Activated CD4-positive, alpha-beta T cell treated with anti-CD3 and anti-CD28 coated beads, Interleukin-2, amount 50 U/mL, for 16 hours (primary cell): ENCODE measurements at places on chromosomes 5 and 9.

- DNase-seq: no peak
Observed at GRCh38 chr5:42836070-42836769, 24.5 kb upstream of the SELENOP start.

GRCh38 chr9:21682981-21683380 lies 119.5 kb upstream of the MTAP start:
- no peak for DNase-seq

GRCh38 chr9:38332625-38333024 lies 59.9 kb upstream of the ALDH1B1 start:
- no peak for DNase-seq

DNA sequence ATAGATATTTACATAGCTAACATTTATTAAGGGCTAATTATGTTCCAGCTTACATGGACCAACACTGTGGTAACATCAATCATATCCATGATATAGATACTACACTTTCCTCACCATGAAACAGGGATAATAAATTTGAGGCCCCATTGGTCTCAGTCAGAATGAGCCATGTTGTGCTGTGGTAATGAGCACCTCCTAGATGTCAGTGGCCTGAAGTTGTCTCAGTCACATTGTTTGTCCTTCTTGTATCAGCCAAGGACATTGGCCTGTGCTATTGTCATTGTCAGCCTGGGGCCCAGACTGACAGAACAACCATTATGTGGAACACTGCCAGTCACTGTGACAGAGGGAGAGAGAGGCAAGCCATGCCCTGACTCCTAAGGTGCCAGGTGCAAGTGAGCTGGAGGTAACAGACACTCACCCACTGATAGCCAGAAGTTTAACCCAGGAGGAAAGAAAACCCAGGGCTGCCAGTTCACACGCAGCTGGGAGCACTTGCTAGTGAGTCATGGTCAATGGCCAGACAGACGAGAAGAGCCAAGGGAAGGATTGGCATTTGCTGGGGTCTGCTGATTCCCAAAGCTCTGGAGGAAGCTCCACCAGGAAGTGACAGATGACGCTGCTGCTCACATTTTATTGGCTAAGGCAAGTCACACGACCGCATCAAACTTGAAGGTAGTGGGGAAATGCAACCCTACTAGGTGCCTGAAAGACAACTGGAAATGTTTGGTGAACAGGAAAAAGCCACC lies 224.2 kb downstream of the MELK start:
- no peak for DNase-seq

DNA sequence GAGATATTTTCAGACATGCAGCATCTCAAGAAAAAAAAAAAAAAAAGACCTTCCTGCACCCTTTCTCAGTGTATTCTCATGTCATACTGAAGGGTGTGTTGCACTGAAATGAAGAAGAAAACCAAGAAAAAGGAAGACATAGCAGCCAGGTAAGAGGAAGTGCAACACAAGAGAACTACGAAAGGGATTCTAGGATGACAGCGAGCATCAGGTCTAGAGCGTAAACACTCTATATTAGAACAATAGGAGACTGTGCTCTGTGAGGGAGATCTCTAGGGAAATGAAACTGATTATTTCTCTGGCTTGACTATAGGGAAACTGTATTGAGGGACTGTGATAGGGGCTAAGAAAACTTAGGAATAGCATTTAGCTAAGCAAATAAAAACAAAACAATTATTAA lies 30.0 kb downstream of the BTF3 start:
- DNase-seq: no peak

DNA sequence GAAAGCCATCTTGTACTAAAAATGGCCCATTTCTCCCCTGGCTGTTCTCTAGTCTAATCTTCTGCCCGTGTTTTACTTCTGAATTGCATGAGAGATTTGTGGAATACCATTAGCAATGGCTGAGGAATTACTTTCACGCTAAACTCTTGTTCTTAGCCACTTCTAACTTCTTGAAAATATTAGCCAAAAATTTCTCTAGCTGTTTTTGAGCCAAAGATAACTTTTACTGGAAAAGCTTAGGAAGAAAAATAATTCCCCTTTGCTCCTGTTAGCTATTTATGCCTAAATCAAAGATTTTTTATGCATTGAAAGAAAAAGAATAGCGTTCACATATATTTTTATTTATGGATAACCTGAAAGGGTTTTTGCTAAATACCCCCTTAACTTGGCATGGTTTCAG lies 287.8 kb downstream of the MTRR start:
- DNase-seq: no peak

GRCh38 chr9:35349287-35349990 lies 140.5 kb upstream of the RUSC2 start:
- DNase-seq: no peak

DNA sequence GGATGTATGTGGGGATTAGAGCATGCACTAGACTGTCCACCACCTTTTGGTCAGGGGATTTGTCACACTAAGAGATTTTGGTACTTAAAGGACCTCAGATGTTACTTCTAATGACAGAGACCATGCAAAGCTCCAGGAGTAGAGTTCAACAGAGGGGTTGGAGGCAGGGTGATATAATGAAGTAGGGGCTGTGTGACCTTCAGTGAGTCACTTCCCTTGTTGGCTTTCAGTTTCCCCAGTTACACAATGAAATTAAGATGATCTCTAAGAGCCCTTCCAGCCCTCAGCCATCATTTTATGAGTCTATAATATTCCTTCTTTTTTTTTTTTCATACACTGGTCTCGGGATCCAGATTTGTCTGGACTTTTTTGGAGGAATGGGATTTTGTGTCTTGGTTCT lies 26.8 kb downstream of the GLRA1 start:
- no peak for DNase-seq

DNA sequence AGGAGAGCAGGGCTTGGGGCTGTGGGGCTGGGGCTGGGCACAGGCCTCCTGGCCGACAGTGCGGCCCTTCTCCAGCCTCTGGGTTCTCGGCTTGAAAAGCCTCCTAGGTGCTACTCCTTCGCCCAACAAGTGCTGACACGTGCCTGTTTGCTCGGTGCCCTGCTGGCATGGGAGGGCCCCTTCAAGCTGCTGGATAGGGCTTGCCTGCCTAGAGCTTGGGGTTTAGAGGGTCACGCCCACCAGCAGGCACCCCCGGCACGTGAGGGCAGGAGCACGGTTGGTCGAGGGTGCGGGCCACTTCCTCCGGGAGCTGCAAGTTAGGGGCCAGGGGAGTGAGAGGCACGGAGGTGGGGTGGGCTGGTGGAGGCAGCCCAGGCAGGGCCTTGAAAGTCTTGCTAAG lies 106.2 kb downstream of the RXRA start:
- no peak for DNase-seq

- DNase-seq: no peak
Observed at GRCh38 chr5:159850160-159850559, 66.1 kb upstream of the ADRA1B start.

GRCh38 chr5:180470361-180470760 lies 23.8 kb upstream of the CNOT6 start:
- DNase-seq: no peak

- no peak for DNase-seq
Observed at GRCh38 chr9:74379718-74380117, 117.4 kb upstream of the RORB start.

DNA sequence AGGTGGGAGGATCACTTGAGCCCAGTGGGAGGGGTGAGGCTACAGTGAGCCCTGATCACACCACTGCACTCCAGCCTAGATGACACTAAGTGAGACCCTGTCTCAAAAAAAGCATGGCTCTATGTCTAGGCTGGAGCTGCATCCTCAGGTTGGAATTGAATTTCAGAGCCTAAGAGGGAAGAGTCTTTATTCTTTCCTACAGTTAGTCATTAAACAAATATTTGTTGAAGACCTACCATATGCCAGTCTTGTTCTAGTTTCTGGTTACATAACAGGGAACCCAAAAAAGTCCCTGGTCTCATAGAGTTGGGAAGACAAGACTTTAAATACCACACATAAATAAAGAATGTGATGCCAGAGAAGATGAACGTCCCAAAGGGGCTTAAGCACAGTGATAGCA lies 6.9 kb upstream of the GRPEL2 start:
- DNase-seq: no peak

DNA sequence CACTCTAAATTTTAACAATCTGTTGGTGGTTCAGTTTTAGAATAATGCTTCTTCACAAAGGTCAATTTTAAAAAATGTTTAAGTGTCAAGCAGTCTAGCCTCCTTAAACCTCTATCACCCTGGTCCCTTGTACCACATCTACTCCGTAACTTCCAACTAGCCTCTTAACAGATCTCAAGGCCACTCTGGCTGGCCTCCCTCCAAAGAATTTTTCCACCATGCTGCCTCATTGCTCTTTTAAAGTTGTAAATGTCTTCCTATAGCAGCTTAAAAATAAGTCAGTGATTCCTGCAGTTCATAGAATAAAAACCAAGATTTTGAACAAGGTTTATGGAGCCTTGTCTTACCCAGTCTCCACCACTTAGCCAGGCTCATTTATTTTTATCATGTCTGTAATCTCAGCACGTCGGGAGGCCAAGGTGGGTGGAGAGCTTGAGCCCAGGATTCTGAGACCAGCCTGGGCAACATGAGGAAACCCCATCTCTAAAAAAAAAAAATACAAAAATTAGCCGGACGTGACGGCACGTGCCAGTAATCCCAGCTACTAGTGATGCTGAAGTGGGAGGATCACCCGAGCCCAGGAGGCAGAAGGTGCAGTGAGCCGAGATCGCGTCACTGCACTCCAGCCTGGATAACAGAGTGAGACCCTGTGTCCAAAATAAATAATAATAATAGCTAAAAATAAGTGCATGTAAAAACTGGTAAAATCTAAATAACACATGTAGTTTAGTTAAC lies 924.9 kb upstream of the DMAC1 start:
- DNase-seq: no peak

- DNase-seq: no peak
Observed at GRCh38 chr5:131212471-131213021, 41.8 kb downstream of the LYRM7 start.

GRCh38 chr9:129392093-129392541 lies 214.1 kb upstream of the IER5L start:
- no peak for DNase-seq

DNA sequence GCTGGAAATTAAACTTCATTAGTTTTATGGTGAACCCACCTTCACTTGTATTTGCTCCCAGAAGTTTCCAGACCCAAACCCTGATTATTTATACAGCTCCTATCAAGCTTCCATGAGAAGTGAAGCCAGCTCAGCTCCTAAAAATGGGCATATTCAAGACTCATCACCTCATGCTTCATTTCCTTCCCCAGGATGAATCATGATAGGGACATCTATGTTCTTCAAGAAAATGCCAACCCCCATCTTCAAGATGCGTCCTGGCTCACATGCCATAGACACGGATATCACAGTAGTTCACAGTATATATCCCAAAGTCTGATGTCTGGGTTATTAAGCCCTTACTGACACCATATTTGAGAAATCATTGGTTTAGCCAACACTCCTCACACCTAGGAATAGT lies 217.6 kb downstream of the NPR3 start:
- no peak for DNase-seq

GRCh38 chr5:94906750-94907149 lies 288.3 kb downstream of the SLF1 start:
- no peak for DNase-seq

- DNase-seq: no peak
Observed at GRCh38 chr9:88344013-88344412, 44.2 kb upstream of the SPIN1 start.

DNA sequence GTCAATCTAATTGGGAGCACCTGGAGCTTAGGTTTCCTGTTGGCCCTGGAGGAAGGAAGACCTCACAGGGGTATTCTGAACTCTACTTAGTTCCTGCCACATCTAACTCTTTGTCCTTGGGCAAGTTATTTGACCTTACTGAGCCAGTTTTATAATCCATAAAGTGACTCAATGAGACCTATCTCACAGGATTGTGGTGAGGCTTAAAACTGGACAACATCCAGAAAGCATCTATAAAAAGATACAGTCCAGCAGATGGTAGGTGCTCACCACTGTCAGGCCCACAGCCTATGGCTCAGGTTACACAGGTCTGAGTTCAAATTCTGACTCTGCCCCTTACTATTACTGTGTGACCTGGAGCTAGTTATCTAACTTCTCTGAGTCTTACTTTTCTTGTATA lies 23.3 kb downstream of the KCNV2 start:
- no peak for DNase-seq

DNA sequence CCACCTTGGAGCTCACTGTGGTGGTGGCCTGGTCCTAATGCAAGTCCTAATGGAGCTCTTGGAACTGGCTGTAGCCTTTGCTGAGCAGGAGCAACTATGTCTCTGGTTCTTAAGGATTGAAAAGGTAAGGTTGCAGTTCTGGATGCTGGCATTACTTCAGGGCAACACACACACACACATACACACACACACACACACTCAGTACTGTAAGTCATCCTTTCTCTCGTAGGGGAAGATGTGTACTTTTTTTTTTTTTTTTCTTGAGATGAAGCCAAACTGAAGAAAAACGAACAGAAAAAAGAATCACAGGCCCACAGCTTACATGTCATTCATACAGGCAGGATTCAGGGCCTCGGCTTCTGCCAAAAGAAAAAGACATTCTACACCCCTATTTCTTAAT lies 81.1 kb upstream of the RPS23 start:
- no peak for DNase-seq

- peak; percentile 71 for DNase-seq
Observed at GRCh38 chr9:2764353-2764752, 47.0 kb downstream of the KCNV2 start.

GRCh38 chr5:34787035-34787434 lies 51.9 kb upstream of the TTC23L start:
- no peak for DNase-seq

DNA sequence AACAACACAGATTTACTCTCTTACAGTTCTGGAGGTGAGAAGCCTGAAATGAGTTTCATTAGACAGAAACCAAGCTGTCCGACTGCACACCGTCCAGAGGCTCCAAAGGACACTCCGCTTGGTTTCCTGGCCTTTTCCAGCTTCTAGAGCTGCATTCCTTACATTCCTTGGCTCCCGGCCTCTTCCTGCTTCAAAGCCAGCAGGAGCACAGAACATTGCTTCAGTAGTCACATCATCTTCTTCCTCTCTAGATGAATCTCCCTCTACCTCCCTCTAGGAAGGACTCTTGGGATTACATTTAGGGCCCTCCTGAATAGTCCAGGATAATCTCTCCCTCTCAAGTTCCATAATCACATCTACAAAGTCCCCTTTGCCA lies 213.3 kb downstream of the CDK5RAP2 start:
- no peak for DNase-seq

GRCh38 chr5:37735649-37736347 lies 104.0 kb downstream of the GDNF start:
- no peak for DNase-seq

- no peak for DNase-seq
Observed at GRCh38 chr5:73418244-73418691, 30.3 kb downstream of the FOXD1 start.

GRCh38 chr5:112226215-112226614 lies 192.9 kb downstream of the EPB41L4A start:
- no peak for DNase-seq
